ENCODE measurements at places on chromosomes 12 and 14. TPM values are rescaled to one million over a fixed set of nuclear protein-coding genes. Genes with fewer than 3 reads are reported as not detected.

- no peak for DNase-seq
These were observed 199.0 kb downstream of the DUSP6 start for GRCh38 chr12:89153341-89153740.

DNA sequence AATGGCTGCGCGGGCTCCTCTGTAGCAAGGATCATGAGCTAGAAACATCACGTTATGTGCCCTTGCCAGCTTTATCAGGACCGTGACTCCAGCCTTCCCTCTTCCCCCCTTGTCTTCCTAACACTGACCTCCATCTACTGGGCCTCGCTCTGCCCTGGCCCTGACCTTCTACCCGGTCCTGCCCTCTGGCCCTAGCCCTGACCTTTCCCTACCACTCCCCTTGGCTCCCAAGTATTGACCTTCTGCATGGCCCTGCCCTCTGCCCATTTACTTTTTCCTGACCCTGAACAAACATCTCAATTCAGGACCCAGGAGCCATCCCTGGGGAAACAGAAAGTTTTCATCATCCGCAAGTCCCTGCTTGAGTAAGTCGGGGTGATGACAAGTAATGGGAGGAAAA is 2.0 kb downstream of the SOAT2 start:
- no peak for DNase-seq

- DNase-seq, result no peak
These were observed 3.7 kb downstream of the EFS start for GRCh38 chr14:23361320-23361719.

KLHL33 gene
- 0.52 TPM for total RNA-seq

CLEC1B gene
- not detected for total RNA-seq

SYCP3 gene
- total RNA-seq, result 0.24 TPM

POC1B gene
- 22.1 TPM for total RNA-seq
